ENCODE measurements at places on chromosomes 3 and 15.

DNA sequence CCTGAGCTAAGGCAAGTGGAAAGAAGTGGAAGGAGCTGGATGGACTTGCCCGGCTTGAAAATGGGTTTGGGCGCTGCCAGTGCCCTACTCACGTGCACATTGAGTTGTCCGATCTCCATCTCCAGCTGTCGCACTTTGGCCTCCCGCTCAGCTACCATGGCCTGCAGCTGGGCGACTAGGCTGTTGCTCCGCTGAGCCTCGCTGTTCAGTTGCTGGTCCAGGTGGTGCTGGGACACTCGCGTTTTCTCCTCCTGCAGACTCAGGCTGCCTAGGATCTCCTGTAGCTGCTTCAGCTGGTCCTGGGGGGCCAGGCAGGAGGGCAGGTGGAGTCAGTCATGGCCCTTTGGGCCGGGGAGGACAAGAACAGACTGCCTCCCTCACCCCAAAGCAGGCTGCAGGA is 33.0 kb upstream of the HHATL start:
- no peak for DNase-seq

GRCh38 chr3:43105596-43106292 is at the start of gene POMGNT2:
Gene POMGNT2, minus strand, starts transcription at chr3:43106079. Its CDS starts 24,648 bp downstream, at chr3:43081431.
- DNase-seq = peak; percentile 67

DNA sequence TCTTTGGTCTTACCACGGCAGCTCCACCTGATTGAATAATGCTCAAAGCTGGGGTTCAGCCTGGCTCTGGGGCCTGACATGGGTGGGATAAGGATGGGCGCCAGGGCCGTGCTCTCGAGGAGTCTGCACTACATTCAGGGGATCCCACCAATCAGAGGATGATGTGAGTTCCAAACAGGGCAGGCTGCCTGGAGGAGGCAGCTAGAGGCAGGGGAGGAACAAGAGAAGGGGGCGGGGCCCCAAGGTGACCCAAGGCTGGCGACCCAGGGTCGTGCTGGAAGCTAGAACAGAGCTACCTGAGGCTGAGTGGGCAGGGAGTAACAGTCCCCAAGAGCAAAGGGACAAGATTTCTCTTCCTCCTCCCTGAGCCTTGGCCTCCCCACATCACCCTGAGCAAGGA is 56.1 kb downstream of the PCSK6 start:
- no peak for DNase-seq

DNA sequence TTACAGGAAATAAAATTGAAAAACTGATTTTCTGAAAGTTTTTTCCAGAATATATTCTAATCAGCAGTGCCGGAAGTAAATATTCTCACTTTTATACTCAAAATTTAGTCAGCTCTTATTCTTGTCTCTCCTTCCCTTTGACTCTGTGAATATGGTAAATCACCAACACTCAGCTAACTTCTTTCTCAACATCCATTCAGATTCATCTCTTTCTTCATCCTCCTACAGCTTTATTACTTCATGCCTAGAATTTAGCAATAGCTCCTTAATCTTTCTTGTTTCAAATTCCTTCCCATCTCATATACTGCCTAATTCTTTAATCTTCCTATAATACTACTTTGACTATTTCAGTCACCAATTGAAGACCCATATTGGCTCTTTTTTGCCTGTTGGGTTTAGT is 67.9 kb downstream of the FGF7 start:
- DNase-seq = no peak

DNA sequence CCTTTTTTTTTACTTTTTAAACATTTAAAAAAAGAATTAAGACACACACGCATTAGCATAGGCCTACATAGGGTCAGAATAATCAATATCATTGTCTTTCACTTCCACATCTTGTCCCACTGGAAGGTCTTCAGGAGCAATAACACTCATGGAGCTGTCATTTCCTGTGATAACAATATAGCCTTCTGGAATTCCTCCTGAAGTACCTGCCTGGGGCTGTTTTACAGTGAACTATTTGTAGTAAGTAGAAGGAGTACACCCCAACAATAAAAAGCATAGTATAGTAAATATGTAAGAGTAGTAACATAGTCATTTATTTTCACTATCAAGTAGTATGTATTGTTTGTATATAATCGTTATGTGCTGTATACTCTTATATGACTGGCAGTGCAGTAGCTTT is 19.5 kb upstream of the CLDN18 start:
- no peak for DNase-seq

DNA sequence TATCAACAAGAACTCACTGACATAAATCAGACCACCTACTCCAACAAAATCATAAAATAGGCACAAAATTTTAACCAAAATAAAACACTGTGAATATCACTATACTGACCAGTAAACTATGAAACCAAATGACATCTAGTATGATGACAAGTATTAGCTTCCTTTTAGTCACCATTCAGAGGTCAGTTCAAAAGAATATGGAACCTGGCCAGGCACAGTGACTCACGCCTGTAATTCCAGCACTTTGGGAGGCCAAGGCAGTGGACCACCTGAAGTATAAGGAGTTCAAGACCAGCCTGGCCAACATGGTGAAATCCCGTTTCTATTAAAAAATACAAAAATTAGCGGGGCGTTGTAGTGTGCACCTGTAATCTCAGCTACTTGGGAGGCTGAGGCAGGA is 65.8 kb downstream of the SMARCC1 start:
- DNase-seq = no peak

DNA sequence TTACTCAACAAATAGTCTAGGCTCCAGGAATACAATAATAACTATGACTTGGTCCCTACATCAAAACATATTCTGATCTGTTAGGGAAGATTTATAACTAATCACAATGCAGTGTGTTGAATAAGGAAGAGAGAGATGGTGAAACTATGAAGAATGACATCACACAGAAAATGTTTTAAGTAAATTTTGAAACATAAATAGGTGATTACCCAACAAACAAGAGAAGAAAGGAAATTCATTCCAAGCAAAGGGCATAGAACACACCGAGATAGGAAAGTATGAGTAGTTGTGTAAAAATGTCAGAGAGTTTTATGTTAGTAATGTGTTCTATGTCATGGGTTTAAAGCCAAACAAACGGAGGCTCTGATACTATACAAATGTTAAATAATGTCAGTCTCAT is 13.4 kb downstream of the SEC62 start:
- DNase-seq = no peak

- DNase-seq = no peak
These were observed 110.3 kb upstream of the ETV5 start for GRCh38 chr3:186219211-186219638.

GRCh38 chr15:77768521-77769078 is 135.9 kb upstream of the LINGO1 start:
- DNase-seq = no peak

DNA sequence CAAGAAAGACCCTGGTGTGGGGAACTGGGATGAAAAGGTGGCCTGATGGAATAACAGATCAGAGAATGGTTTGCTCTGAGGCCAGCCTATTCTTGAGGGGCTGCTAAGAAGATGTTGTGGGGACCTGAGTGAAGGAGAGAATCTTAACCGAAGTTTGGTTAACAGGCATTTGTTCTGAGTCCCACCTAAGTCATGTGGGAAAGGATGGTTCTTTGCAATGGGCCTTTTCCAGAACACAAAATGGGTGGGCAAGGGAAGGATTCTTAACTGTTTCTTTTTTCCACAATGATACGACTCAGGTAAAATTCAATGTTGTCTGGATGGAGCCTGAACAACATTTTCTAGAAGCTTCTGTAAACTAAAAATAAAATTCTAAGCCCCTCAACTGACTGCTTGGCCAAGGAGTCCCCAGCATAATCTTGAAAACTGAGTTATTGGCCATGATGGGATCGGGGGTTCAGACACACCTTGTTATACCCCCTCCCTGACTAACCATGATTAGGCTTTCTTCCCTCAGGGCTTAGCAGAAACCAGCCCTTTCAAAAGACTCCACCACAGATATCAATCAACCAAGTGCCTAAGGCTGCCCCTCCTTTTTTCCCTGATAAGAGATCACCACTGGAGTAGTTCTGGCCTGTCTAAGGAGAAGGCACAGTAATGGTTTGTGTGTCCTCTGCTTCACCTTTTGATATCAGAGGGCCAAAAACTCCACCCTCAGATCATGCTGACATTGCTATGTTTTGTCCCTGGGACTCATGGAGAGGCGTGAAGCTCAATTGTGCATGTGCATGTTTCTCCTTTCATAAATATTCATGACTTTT is 30.1 kb downstream of the SCN11A start:
- no peak for DNase-seq

DNA sequence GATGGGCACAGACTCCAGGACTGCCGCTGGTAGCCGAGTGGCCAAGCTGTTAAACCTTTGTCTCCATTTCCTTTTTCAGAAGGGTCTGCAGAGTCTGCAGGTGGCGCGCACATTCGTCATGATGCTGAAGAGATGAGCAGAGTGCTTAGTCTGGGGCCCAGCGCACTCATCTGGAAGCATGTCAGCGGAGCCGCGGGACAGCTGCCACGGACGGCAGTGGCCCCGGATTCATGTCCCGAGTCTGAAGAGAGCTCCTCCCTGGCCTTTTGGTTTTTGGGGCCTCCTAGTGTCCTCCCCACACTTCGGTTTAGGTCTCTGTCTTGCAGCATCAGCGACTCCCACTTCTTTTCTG is 42.6 kb downstream of the KLHL25 start:
- DNase-seq = no peak

- no peak for DNase-seq
These were observed 270.9 kb downstream of the ERC2 start for GRCh38 chr3:56197259-56197965.

- no peak for DNase-seq
These were observed 256.0 kb upstream of the TRIM42 start for GRCh38 chr3:140421884-140422283.

GRCh38 chr15:89139613-89140499 is 51.6 kb downstream of the ABHD2 start:
- no peak for DNase-seq

DNA sequence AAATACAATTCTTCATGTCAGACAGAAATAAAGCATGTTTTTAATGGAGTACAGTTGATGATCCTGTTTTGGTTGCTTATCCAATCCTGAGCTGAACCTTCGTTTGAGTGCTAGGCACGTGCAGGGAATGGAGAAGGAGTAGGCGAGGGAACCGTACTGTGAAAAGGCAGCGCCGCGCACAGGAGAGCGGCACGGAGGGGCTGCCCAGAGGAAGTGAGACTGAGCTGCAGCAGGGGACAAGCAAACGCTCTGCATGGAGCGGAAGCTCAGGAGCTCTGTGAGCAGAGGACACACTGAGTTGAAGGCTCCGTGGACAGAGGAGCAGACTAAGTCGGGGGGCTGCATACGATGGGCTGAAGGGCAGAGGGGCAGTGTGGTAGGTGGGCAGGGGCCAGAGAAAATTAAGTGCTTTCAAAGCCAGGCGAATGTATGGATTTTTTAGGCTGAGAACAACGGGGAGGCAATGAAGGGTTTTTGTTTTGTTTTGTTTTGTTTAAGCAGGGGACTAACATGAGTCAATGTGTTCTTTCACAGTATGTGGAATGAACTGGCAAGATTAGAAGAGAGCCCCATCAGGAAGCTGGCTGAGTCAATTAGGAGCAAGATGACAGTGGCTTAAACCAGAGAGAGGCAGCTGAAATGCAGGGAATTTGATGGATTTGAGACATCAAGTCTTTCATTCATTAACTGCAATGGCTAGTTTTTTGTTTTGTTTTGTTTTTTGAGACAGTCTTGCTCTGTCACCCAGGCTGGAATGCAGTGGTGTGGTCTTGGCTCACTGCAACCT is 23.8 kb upstream of the TM2D3 start:
- DNase-seq = no peak

GRCh38 chr3:46100812-46101211 is 73.5 kb upstream of the XCR1 start:
- DNase-seq = no peak

DNA sequence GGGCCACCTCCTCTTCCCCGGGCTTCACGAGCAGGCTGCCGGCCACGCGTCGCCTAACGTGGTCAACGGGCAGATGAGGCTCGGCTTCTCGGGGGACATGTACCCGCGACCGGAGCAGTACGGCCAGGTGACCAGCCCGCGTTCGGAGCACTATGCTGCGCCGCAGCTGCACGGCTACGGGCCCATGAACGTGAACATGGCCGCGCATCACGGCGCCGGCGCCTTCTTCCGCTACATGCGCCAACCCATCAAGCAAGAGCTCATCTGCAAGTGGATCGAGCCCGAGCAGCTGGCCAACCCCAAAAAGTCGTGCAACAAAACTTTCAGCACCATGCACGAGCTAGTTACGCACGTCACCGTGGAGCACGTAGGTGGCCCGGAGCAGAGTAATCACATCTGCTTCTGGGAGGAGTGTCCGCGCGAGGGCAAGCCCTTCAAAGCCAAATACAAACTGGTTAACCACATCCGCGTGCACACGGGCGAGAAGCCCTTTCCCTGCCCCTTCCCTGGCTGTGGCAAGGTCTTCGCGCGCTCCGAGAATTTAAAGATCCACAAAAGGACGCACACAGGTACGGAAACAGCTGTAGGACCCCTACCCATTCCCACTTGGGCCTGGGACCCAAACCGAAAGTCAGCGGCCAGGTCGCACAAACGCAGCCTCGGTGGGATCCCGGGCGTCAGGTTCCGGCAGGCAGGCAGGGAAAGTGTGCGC is 1.5 kb downstream of the ZIC1 start:
- peak; percentile 49 for DNase-seq

DNA sequence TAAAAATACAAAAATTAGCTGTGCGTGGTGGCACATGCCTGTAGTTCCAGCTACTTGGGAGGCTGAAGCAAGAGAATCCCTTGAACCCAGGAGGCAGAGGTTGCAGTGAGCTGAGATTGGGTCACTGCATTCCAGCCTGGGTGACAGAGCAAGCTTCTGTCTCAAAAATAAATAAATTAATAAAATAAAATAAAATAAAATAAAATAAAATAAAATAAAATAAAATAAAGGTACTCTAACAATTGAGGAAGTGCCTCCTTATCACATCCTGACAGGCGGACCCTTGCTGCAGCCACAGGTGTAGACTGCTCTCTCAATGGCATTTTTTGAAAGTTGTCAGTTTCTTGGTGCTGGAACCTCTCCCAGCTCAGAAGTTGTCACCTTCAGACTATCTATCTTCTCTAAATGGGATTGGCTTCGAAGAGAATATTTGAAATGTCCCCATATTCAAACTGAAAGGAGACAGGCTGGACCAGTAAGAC is 304.1 kb downstream of the RORA start:
- no peak for DNase-seq

GRCh38 chr3:24067483-24067882 is 122.4 kb downstream of the NR1D2 start:
- DNase-seq = no peak

Data from GOT3 (cell line).